ENCODE measurements at places on chromosomes 5 and 9.

GRCh38 chr5:42268630-42269029 is 154.6 kb upstream of the GHR start:
- no peak for DNase-seq

- no peak for DNase-seq
Observed at GRCh38 chr5:59090323-59090722, 507.4 kb downstream of the RAB3C start.

GRCh38 chr5:153618867-153619266 is 128.4 kb downstream of the GRIA1 start:
- DNase-seq, result no peak

GRCh38 chr9:93243112-93243511 is 59.2 kb downstream of the WNK2 start:
- DNase-seq, result no peak

GRCh38 chr9:114694719-114695269 is 12.8 kb upstream of the TEX48 start:
- no peak for DNase-seq

DNA sequence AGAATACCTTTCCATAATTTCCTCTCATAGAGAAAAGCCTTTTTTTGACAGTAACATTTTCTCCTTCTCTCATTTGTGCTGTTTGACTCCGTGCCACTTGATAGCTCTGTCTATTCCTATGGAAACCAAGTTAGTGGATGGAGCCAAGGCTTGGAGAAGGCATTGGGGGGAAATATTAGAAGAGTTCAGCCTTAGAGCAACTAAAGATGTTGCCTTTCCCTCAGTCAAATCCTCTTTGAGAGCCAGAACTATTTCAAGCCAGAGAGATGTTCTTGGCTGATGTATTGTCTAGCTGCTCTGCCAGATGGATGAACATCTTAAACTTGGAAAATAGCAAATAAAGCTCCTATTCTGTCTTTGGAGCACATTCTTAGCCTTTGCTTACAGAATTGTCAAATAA is 112.4 kb downstream of the INVS start:
- no peak for DNase-seq

- DNase-seq, result peak; percentile 36
Observed at GRCh38 chr5:35129921-35130485, 82.3 kb upstream of the AGXT2 start.

GRCh38 chr9:2676466-2676865 is 40.8 kb upstream of the KCNV2 start:
- DNase-seq, result no peak

DNA sequence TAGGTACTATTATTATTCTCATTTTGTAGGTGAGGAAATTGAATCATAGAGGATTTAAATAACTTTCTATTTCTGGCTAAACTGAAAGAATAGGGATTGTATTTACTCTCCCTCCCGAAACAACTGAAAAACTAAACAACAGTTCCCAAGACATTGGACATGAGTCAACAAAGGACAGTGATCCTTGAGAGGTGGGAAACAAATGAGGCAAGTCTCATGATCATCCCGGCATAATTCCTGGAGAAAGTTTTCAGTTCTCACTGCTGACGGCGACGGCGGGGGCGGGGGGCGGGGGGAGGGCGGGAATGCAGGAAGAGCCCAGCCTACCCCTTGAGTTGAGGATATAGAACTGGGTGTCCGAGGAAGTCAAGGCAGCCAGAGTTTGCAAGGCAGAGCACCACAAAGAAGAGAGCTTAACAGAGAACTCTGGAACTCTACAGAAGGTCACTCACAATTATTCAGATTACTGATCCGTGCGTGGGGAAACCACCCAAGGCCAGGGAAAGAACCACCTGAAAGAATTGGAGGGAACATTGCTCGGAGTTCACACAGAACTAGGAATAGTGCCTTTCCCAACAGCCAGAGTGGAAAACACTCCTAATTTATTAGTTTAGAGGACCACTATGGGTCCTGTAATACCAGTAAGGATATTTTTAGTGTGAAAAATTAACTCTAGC is 27.4 kb upstream of the WHRN start:
- no peak for DNase-seq

DNA sequence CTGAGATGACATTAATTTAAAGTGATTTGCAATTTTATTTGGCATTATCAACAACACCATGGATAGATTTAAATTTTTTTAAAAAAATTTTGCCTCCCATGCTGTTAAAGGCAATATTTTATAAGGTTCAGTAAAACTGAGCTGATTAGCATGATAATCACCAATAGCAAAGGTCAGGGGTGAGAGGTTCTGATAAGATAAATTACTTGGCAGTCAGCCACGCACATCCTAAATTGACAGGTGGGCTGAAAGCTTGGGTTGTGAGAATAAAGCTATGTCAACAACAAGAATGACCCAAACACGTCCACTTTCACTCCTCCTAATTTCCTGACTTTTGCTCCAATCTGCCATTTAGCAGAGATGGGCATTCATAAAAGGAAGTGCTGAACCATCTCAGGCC is 127.1 kb downstream of the LHFPL2 start:
- DNase-seq, result no peak

- no peak for DNase-seq
Observed at GRCh38 chr9:5551368-5552150, 41.2 kb downstream of the PDCD1LG2 start.

GRCh38 chr5:105907016-105907415 is 1763.7 kb downstream of the EFNA5 start:
- no peak for DNase-seq

DNA sequence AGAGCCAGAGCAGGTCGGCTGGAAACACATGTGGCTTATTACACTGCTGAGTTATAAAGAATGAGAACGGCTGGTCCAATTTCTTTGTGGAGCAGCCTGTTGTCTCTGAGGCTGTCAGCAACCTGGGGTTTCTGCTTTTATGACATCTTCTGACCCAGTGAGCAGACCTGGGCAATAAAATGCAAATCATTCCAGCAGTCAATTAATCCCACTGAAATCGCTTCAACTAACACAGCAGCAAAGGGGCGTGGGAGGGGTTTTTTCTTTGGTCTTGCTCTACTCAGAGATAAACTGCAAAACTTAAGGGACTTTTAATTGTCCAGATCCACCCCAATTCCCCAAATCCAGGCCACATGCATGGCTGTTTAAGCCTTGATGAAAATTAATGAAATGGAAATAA is 215.7 kb downstream of the SLIT3 start:
- DNase-seq, result no peak

- no peak for DNase-seq
Observed at GRCh38 chr5:75412111-75412990, 75.3 kb downstream of the HMGCR start.

DNA sequence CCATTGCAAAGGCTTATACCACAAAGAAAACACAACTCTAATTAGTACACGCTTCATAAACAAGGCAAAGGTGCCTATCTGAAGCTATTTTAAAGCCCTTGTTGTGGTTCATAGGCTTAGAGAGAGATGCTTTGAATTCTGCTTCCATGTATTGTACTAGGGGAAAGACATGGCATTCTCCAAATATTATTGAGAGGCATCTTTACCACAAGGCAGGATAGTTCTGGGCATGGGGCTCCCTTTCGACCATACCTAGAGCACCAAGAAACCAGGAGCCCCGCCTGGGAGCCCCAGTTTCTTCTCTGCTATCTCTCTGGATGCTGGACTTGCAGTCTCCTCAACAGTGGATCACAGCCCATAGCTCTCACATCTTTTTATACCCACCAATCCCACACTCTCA is 93.7 kb downstream of the NFIB start:
- DNase-seq, result no peak

- no peak for DNase-seq
Observed at GRCh38 chr9:106866243-106866642, 3.3 kb downstream of the ZNF462 start.

GRCh38 chr9:126612813-126613641 is 701 bp upstream of the LMX1B start:
- DNase-seq, result no peak

DNA sequence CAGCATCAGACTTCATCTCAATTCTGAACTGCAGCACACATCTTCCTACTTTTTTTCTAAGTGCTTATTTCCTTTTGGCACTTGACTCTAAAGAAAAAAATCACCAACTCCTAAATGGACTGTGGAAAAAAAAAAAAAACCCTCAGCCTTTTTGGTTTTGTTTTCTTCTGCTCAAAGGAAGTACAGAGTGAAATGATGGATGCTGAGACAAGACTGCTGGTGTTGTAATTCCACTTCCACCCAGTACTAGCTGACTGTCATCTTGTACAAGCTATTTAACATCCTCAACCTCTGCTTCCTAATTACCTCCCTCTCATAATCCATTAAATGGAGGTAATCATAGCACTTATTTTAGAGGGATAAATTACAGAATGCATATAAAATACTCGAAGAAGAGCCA is 171.5 kb upstream of the GNA14 start:
- DNase-seq, result no peak

GRCh38 chr9:121500165-121500478 is 478 bp upstream of the GGTA1 start:
- no peak for DNase-seq

DNA sequence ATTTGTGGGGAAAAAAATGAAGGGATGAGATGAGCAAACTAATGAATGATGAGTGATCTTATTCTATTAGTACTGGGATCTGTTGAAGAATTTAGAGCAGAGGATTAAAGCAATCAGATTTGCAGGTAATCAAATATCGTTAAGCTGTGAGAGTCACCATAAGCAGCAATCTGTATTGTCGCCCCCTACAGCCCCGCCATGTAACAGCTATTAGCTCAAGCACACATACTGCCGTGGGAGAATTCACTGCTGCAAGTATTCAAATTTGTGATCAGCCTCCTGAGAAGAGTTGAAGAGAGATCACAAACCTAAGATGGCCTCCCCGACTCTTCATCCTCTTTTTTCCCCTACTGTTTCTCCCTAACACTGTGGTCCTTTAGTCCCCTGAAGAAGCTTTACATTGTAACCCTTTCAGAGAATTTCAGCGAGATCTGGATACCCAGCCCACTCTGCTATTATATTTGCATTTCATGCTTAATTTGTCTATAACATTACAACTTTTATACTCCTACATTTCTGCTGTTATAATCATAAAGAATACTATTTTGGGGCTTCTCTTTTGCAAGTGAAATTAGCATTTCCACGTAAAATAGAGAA is 28.5 kb upstream of the PHF24 start:
- DNase-seq, result no peak

DNA sequence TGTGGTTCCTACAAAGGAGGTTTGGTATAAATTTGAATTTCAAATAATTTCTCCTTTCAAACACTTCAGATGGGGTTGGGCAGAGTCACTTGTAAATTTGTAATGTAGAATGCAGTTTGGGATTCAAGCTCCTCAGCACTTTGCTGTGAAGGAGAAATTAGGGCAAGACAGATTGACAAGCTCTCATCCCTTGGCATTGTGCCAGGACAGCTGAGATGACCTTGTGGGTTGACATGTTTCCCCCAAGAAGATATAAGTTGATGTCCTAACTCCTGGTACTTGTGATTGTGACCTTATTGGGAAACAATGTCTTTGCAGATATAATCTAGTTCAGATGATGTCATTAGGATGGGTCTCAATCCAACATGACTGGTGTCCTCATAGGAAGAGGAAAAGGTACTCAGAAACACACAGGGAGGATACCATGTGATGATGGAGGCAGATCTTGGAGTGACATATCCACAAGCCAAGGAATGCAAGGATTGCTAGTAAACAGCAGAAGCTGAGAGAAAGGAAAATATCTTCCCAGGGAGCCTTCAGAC is 408.3 kb downstream of the MED10 start:
- DNase-seq, result no peak

GRCh38 chr5:82225525-82226172 is 52.5 kb downstream of the RPS23 start:
- DNase-seq, result peak; percentile 30

GRCh38 chr5:45335978-45336377 is 360.2 kb downstream of the HCN1 start:
- DNase-seq, result no peak

DNA sequence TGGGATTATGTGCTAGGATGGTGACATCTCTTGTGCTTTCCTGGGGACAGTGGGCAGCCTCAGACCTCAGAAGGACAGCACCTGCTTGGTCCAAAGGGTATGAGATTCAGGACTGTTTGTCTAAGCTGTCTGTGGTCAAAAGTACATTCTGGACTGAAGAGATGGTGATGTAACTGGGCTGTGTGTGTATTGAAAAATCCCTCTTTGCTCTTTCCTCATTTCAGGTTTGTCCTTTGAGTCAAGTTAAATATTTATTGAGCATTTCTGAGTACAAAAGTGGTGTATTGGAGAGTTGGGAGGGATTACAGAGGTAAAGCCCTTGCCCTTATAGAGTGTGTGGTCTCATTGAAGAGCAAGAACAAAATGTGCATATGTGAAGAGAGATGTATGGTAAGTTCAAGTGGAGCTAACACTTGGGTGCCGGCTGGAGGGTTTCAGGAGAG is 46.7 kb downstream of the RCL1 start:
- DNase-seq, result no peak

GRCh38 chr9:18437315-18438201 is 36.4 kb upstream of the ADAMTSL1 start:
- no peak for DNase-seq

DNA sequence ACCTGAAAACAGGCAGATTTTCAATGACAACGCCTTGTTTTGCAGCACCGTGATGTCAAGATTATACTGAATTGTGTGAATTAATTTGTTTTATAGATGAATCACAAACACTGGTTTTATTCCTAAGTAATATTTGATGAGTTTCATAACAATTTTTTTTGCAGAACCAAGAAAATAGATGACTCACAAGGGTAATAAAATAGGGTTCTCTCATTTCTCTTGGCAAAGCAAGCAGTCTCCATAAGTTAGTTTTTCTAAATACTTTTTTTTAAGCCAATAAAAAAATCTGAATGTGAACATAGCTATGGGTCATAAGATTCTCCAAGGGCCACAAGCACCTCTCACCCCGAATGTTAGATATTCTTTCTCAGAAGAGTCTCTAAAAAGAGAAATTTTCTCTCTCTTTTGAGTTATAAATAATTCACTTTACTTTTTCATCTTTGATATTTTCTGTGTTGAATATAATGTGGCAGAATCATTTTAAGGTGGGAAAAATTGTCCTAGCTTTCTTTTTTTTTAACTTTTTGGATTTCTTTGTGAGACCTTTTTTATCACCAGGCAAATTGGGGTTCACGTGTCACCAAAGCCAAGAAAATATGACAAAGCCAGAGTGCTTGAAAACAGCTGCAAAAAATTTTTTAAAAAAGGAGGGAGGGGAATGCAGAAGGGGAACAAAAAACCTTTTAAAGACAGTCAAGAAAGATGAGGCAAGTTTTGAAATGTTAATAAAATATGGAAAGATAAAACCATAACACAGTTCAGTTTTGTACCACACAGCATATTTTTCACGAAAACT is 174.6 kb upstream of the DAPK1 start:
- no peak for DNase-seq

GRCh38 chr9:127921557-127922120 is 4.8 kb upstream of the ST6GALNAC4 start:
- DNase-seq, result peak; percentile 68

DNA sequence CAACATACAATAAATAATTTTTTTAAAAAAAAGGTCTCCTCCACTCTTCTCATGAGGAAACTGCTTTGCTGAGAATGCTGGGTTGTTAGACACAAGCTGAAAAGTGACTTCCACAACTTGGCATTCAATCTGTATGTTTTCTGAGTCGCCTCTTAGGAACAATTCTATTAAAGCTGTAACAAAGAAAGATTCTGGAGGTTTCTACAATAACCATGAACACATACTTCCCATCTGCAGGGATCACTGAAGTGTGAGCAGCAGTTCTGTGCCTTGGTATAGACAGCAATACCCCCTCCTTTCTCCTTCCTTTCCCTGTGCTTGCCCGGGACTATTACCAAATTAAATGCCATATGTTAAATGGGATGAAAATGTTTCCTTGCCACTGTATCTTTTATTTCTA is 1.5 kb downstream of the DIRAS2 start:
- no peak for DNase-seq

GRCh38 chr5:135319458-135319857 is 79.6 kb downstream of the MACROH2A1 start:
- no peak for DNase-seq

Data from activated effector memory CD4-positive, alpha-beta T cell treated with Interleukin-2 at 50 U/mL for 16 hours (primary cell).